ENCODE measurements at places on chromosomes 1 and 21.

- no peak for DNase-seq
Observed at GRCh38 chr1:160855181-160855981, 7.3 kb downstream of the CD244 start.

DNA sequence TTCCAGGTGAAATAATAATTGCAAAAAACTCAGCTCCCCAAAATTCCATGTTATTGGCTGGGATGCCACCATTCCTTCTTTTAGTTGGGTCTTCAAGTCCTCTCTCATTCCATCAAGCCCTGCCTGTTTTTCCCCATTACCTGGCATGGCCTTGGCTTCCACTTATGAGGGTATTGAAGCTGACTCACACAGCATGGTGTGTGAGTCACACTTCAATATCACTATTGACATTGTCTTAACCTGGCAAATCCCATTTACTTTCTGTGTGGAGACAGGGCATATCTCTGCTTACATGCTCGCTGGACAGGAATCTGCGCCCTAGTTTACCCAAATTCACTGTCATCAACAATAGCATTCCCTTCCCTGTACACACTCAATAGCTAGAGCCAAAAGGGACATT is 1806.8 kb downstream of the BRINP3 start:
- DNase-seq, result no peak

- DNase-seq, result no peak
Observed at GRCh38 chr1:47637111-47637685, 199.4 kb downstream of the FOXD2 start.

DNA sequence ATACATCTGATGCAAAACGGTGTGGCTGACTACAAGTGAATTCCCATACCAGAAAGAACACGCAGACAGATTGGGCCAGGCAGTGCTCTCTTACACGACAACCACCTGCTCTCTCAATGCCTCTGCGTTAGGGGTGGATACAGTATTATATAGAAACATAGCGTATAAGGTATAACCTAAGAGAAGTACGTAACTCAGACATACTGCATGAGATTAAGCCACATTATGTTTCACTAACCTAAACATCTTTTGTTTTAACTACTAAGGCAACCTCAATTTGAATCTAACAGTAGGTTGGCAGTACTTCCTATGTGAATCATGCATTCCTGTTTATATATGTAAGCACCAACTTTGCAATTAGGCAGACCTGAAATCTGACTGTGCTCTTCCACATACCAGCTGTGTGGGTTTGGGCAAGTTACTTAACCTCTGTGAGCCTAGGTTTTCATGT is 58.1 kb upstream of the COA6 start:
- DNase-seq, result no peak

DNA sequence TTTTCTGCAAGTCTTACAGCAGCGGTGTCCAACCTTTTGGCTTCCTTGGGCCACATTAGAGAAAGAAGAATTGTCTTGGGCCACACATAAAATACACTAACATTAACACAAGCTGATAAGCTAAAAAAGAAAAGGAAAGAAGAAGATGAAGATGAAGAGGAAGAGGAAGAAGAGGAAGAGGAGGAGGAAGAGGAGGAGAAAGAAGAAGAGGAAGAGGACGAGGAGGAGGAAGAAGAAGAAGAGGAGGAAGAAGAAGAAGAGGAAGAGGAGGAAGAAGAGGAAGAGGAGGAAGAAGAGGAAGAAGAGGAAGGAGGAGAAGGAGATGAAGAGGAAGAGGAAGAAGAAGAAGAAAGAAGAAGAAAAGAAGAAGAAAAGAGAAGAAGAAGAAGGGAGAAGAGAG is 230.7 kb downstream of the DENND1B start:
- DNase-seq, result no peak

GRCh38 chr1:161127649-161128048 is 4.8 kb downstream of the DEDD start:
- DNase-seq, result no peak

DNA sequence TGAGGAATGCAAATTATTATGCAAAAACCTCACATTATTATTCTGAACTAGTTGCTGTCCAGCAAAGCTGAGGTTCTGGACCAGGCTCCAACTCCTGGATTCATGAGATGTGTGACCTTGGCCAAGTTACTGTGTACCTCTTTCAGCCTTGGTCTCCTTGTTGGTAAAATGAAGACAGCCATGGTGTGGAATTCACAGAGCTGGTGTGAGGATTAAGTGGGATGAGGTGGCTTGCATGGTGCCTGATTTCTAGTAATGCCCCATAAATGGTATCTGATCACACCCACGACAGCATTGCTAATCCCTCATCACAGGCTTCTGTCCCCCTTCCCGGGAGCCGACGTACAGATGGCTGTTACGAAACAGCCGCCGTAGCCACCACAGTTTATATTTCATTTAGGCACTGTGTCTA is 59.6 kb downstream of the PGBD5 start:
- no peak for DNase-seq

- peak; percentile 77 for DNase-seq
Observed at GRCh38 chr1:33050221-33051076, 13.8 kb upstream of the AK2 start.

DNA sequence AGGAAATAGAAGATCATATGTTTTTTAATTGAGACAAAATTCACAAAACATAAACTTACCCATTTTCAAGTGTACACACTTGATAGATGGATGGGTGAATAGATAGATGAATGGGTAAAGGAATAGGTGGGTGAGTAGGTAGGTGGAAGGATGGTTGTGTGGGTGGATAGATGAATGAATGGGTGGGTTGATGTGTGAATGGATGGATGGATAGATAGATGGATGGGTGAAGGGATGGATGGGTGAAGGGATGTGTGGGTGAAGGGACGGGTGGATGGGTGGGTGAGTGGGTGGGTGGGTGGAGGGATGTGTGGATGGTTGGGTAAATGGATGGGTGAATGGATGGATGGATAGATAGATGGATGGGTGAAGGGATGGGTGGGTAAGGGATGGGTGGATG is 86.1 kb upstream of the KCND3 start:
- no peak for DNase-seq

DNA sequence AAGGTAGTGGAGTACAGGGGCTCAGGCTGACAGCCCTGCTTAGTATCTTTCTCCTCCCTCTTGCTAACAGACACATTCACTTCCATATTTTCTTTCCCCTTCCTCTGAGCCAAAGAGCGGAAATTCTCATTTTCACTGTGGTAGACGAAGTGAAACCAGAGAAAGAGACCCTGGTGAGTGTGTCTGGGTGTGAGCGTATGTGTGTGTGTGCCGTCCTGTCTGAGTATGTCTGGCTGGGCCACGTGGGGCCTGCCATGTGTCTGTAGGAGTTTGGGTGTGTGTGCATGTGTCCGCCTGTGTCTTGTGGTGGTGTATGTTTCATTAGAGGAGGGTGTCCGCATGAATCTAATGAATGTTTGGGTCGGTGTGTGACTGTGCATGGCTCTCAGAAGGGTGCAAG is 1.7 kb downstream of the COL8A2 start:
- DNase-seq, result no peak

- peak; percentile 79 for DNase-seq
Observed at GRCh38 chr21:38925923-38926322, 120.2 kb downstream of the ETS2 start.

- DNase-seq, result peak; percentile 94
Observed at GRCh38 chr1:19010995-19011844, 54.7 kb upstream of the IFFO2 start.

GRCh38 chr1:221548942-221549341 is 192.9 kb downstream of the DUSP10 start:
- no peak for DNase-seq

GRCh38 chr1:210311726-210312493 is 16.8 kb upstream of the HHAT start:
- no peak for DNase-seq
